ENCODE measurements at places on chromosomes 13 and 19.
A peak's percentile ranks its signal among the peaks of the same experiment; 100 is the strongest.

GRCh38 chr19:30916238-30916637 is 433.0 kb downstream of the TSHZ3 start:
- DNase-seq, result no peak

DNA sequence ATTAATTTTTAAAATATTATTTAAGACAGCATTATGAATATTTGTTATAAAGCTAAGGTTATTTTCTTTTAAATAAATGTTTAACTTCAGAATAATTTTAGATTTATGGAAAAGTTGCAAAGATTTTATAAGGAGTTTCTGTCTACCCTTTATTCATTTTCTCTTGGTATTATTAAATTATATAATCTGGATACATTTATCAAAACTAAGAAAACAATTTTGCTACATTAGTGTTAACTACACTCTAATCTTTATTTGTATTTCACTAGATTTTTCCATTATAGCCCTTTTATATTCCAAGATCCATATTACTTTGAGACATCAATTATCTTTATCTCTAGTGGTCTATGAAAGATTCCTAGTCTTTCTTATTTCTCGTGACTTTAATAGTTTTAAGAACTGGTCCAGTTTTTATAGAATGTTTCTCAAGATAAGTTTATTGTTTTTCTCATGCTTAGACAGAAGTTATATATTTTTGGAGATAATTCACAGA is 1243.7 kb upstream of the PCDH9 start:
- DNase-seq, result no peak

- DNase-seq, result no peak
Measured at GRCh38 chr19:9735986-9736385, 32.6 kb downstream of the ZNF846 start.

DNA sequence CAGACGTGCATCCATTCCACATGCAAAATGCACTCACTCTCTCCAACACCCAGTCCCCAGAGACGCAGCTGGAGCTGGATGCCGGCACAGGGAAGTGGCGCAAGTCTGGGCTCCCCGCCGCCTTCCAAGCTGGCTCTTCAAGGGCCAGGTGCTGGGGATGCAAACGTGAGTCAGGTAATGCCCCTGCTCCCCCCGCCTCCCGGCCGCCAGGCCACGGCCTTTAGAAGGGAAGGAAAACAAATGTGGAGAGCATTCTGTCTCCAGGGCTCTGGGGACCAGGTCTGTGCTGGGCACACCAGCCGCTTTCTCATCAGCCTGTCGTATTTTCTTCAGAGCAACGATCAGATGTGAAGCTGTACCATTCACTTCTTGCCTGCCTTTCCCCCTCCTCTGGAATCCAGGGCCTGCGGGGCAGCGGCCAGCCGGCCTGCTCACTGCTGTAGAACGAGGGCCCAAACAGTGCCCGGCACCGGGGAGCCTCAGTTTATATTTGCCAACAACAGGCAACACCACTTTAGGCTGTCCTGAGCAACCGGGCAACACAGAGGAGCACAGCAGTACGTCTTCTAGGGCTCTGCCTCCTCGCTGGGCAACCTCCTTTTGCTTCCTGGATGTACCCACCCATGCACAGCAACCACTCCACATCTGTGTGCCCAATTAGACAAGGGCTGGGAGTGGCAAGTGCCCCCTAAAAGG is 3.8 kb downstream of the RAB20 start:
- no peak for DNase-seq

- peak; percentile 17 for DNase-seq
Measured at GRCh38 chr19:51259348-51260245, 8.7 kb downstream of the SIGLECL1 start.

- DNase-seq, result no peak
Measured at GRCh38 chr13:39587939-39588338, 15.1 kb downstream of the LHFPL6 start.

DNA sequence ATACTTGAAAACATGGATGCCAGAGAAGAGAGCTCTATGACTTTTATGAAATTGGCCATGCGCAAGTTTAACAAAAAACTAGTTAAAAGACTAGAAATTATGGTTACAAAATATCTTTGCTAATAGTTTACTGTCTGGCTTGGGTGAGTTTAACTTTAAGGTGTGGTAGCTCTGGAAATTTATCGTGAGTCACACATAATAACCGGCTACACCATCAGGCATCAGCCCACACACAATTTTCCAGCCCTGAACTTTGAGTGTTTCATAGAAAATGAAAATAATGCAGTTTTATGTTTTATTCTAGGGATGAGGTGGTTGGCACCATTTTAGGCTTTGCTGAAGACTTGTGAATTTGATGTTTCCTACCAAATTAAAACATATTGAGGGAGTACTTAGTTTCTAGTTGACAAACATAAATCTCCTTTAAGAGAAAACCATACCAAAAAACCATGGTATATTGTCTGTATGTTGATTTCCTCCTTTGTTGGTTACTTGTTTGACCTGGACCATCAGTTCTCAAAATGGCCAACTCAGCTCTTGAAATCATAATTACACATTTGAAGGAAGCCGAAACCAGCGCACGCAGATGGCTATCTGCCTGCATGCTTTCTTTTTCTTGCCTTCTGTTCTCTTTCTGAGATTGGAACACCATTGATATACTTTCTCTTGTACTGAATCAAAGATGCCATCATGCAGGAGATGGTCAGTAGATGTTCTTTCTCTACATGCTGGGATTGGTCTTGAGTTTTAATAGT is 125.1 kb downstream of the AKAP11 start:
- DNase-seq, result no peak

- DNase-seq, result no peak
Measured at GRCh38 chr19:53432088-53432661, 391 bp downstream of the ZNF761 start.

GRCh38 chr19:11949201-11949600 is 15.6 kb upstream of the ZNF763 start:
- no peak for DNase-seq

GRCh38 chr13:46926916-46927590 is 30.2 kb upstream of the HTR2A start:
- DNase-seq, result no peak

- DNase-seq, result no peak
Measured at GRCh38 chr13:98873377-98874028, 104.4 kb downstream of the DOCK9 start.

DNA sequence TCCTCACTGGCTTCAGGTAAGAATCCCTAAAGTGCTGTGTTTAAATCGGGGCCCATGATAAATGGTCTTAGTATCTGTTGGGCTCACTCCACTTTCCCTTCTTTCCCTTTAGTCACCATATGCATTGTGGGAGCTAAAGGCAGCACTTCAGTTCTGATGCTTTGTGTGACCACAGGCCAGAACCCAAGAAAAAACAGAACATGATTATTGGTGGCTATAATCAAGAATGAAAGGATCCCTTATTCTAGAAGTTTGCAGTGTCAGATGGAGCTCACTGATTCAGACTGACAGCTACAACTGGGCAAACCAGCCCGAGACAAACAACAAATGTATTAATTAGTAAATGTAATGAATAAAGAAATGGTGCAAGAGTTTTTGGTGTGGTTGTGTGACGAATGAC is 57.3 kb upstream of the POMP start:
- DNase-seq, result no peak

- DNase-seq, result no peak
Measured at GRCh38 chr13:61935710-61936109, 520.1 kb upstream of the PCDH20 start.

DNA sequence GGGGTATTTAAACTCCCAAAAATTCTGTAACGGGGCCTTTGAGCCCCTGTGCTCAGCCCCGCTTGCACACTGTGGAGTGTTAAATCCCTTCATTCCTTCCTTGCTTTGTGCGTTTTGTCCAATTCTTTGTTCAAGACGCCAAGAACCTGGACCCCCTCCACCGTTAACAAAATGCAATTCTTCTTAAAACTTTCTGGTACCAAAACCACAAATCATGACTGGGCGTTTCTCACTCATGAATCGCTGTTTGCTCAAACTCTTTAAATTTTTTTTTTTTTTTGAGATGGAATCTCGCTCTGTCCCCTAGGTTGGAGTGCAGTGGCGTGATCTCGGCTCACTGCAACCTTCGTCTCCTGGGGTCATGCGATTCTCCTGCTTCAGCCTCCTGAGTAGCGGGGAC is 881 bp downstream of the ZNF20 start:
- DNase-seq, result no peak

GRCh38 chr13:37158481-37158880 is 53.0 kb upstream of the CSNK1A1L start:
- DNase-seq, result no peak

GRCh38 chr13:89900104-89900765 is 1447.3 kb upstream of the MIR17HG start:
- no peak for DNase-seq

GRCh38 chr19:30161770-30162169 is 210.4 kb upstream of the ZNF536 start:
- no peak for DNase-seq

GRCh38 chr19:10418485-10419199 is 1.7 kb upstream of the PDE4A start:
- no peak for DNase-seq

- DNase-seq, result no peak
Measured at GRCh38 chr19:920051-920864, 3.1 kb downstream of the KISS1R start.

- no peak for DNase-seq
Measured at GRCh38 chr19:35959040-35959967, 23.1 kb downstream of the LRFN3 start.

GRCh38 chr13:21347753-21348318 is 111.3 kb downstream of the ZDHHC20 start:
- DNase-seq, result no peak

DNA sequence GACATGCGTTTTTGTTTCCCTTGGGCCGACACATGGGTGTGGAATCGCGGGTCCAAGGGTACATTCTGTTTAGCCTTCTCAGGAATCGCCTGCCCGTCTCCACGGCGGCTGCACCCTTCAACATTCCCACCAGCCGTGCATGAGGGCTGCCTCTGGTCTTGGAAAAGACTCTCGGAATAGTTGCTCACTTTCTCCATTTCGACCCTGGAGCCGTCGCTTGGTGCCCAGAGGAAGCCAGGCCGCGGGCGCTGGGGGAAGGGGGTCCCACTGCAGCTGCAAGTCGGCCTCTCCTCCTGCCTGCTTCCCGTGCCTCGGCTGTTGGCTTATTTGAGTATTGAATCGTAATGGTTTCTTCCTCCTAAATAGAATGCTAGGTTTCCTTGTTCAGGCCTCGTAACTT is 51.5 kb downstream of the KDM4B start:
- no peak for DNase-seq

DNA sequence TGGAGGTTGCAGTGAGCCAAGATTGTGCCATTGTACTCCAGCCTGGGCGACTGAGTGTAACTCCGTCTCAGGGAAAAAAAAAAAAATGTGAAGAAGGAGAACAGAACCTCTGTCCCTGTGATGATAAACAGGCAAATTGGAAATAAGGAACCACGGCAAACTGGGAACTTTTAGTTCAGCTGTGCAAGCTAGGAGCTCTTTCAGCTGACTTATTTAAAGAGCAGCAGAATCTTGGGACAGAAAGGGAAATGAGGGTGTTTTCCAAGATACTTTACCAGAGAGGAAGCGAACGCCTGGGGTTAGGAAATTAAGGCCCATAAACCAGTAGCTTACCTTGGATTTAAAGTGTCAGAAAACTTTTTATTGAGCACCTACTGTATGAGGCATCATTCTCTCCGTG is 3.0 kb upstream of the UPF1 start:
- DNase-seq, result no peak

GRCh38 chr13:42056583-42056982 is 8.1 kb downstream of the DGKH start:
- no peak for DNase-seq

- DNase-seq, result no peak
Measured at GRCh38 chr13:40469581-40470310, 196.7 kb downstream of the FOXO1 start.

- DNase-seq, result no peak
Measured at GRCh38 chr19:3175781-3176714, 2.5 kb upstream of the S1PR4 start.

DNA sequence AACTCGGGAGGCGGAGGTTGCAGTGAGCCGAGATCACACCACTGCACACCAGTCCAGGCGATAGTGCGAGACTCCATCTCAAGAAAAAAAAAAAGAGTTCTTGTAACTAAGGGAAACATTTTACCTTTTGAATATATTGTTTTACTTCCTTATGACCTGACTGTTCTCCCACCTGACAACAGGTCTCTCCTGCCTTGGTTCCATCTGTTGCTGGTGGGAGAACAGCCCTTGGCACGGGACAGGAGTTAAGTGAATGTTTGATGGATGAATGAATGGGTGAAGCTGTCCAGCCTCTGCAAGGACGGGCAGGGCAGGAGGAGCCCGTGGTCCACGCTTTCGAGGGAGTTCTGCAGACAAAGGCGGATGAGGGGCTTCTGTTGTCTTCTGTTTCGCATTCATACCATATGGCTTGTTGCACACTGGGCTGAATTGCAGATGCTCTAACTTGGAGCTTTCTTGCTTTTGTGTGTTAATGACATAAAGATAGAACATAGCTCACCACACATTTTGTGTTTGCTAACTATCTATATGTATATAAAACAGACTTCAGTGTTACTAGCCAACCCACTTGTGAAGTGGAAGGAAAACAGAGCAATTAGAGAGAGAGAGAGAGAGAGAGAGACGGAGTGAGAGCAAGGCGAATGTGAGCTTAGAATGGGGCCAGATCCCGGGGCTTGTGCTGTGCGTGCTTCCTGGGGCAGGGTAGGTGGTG is 16.2 kb upstream of the CCNE1 start:
- no peak for DNase-seq

- DNase-seq, result no peak
Measured at GRCh38 chr13:21316376-21316775, 139.9 kb downstream of the MRPL57 start.

DNA sequence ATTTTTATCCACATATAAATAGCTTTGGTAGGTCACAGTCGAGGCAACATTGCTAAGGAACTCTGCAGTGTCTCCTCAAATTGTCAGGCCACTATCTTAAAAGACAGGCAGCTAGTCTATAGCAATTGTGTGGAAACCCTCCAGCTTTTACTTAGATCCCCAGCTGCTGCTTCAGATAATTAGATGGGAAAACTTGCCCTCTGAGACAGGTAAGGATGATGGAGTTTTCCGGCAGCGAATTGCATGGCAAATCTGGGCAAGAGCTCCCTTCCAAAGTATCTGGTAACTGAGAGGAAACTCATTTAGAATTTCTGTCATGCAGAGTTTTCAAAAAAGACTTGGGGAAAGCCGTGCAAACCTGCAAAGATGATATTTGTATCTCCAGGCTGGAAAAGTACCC is 886.2 kb downstream of the UQCRFS1 start:
- DNase-seq, result no peak

GRCh38 chr19:13827656-13828055 is 32.4 kb downstream of the ZSWIM4 start:
- no peak for DNase-seq

GRCh38 chr13:27424246-27425157 is at the start of gene GTF3A:
Gene GTF3A, plus strand, starts transcription at chr13:27424619.
- peak; percentile 82 for DNase-seq

GRCh38 chr19:46674416-46675178 is 13.6 kb upstream of the DACT3 start:
- no peak for DNase-seq

GRCh38 chr19:50897191-50897607 is 14.0 kb downstream of the KLK4 start:
- no peak for DNase-seq

- DNase-seq, result no peak
Measured at GRCh38 chr13:89832827-89833226, 1514.7 kb upstream of the MIR17HG start.

Data from renal cortex interstitium (tissue), 15 donors.